ENCODE measurements at places on chromosomes 6 and 20.

DNA sequence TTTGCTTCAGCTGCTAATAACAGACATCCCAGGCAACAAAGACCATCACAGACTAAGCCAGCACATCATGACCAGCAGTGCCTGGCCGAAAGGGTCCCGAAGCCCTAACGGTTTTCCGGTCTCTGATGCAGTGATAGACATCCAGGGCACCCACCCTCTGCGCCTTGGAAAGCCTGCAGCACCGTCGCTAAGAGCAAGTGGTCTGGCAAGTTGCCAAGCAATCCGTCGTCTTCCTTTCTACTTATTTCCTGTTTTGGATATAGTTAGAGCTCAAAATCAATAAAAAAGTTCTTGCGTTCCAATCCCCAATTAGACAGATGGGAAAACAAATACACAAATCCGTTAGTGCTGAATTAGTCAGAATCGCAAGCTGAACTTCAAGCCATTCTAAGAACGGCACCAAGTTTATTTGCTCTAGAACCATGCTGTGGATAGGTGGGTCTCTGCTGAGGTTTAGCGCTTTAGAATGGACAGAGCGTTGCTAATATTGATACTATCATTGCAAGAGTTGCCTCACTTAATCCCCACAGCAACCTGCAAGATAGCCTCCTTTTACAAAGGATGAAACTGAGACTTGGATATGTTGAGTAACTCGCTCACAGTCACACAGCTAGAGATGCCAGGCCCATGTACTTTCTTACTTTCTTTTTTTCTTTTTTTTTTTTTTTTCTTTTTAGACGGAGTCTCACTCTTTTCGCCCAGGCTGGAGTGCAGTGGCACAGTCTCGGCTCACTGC, 163.3 kb upstream of the SNX9 start:
- DNase-seq, result no peak

GRCh38 chr6:120966321-120966720, 368.0 kb downstream of the TBC1D32 start:
- no peak for DNase-seq

DNA sequence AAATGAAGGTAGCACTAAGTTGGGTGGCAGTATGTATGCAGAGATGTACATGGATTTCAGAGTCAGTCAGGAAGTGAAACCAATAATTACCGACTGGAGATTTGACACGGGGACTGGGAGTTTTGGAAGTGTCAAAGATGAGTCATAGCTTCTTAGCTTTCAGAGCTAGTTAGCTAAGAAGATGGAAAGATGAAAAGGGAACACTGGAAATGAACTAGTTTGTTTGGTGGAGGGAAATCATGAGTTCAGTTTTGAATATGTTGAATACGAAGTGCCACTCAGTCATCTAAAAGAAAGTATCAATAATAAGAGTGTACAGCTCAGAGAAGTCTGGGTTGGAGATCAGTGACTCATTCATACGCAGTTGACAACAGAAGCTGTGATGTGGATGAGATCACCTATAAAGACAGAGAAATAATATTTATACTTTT, 7.5 kb downstream of the ESF1 start:
- DNase-seq, result peak; percentile 22

- no peak for DNase-seq
Observed at GRCh38 chr20:51286758-51287157, 255.8 kb downstream of the NFATC2 start.

DNA sequence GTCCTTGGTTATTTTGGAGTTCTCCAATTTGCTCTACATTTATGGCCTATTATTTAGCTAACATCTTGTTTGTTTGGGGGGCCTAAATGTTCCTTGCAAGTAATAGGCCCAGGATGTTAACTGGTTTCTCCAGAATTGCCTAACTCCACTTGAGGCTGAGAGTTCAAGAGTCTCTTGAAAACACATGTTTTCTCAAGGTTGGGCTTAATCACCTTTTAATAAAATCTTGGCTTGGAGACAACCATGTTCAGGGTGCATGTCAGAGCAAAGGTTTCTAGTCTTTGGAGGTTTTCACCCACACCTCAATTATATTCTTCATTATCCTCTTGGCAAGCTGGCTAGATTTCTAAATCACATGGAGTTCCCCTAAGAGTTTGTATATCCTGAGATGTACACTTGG, 54.2 kb downstream of the KLHL31 start:
- DNase-seq, result no peak

- no peak for DNase-seq
Observed at GRCh38 chr6:139904158-139904533, 529.7 kb upstream of the CITED2 start.

- DNase-seq, result peak; percentile 43
Observed at GRCh38 chr6:2763345-2763841, 1.8 kb upstream of the WRNIP1 start.

DNA sequence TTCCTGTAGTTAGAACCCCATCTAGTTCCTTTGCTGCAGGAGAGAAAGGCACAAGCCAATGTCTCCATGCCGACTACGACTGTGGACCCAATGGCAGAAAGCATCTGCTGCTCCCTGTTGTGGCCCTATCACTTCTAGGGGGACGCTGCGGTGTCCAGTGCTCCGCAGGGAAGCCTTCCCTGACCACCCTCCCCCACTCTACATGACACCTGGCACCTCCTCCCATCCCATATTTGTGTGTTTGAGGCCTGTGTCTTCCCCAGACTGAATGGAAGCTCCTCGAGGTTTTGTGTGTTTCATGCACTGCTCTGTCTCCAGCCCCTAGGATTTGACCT, 159.5 kb downstream of the DTNBP1 start:
- DNase-seq, result no peak

GRCh38 chr6:53924277-53924676, 129.5 kb downstream of the LRRC1 start:
- DNase-seq, result no peak

DNA sequence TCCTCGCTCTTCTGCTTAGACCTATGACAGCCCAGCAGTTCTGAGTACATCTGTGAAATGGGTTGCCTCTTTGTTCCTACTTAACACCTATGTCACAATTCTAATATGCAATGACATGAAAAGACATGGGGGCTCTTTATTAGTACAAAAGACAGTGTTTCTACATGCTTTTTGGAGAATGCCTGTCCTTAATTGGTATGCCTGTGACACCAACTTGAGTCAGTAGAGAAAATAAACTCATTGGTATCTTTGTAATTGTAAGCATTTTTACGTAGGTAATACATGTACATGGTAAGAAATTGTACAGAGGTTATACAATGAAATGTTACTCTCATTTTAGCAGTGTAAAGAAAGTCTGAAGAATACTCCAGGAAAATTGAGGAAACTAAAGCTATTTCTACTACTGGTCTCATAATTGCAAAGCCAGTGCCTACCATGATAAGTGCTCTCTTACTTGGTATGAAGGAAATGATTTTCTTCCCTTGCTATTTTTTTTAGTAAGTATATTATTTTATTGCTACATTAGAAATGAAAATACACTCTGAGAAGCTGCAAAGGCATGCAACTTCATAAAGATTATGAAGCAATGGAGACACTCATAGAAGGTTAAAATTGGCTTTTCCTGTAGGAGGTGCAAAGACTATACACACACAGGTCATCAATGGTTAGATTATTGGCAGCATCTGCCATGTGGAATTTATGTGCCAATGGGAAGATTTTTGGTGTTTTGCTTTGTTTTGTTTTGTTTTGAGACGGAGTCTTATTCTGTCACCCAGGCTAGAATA, 4.9 kb upstream of the EEF1A1 start:
- DNase-seq, result no peak

- no peak for DNase-seq
Observed at GRCh38 chr6:164286011-164286410, 871.5 kb downstream of the QKI start.

DNA sequence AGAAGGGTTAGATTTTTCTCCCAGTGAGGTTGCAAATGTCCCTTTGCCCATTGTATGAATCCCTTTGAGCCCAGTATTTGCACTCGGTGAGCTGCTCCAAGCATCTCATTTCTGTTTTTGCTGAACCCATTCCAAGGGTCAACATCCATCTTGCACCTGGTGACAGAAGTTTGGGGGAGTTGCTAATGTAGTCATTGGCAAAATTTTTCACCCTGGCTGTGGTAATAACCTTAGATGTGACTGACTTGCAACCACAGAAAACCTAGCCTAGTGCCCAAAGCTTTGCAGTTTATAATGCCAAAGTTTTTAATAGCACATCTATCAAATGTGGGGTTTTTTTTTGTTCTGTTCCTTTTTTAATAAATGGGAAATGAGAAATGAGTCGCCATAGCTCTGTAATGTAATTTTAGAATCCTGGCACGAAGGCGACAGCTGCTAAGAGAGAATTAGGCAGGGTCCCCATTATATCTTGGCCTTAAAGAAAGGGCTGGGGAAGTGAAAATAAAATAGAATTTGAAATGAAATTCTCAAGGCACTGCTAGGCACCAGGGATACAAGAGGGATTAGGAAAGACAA, 682.8 kb downstream of the KIF16B start:
- no peak for DNase-seq

DNA sequence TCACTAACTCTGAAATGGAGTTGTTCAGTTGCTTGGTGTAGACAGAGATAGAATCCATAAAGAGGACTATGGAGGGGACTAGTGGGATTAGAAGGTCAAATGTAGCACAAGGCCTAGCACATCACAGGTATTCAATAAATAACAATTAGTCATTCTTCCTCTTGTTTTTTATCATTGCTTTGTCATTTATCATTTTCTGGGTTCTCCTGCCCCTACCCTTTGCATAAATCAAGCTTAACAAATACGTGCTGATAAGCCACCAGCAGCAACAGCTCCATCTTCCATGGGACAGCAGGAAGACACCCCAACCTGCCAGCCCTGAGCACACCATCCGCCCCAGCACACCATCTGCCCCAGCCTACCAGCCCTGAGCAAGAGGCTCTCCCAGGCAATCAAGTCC, 23.1 kb downstream of the TRAM2 start:
- DNase-seq, result no peak

GRCh38 chr6:118709859-118710350, 58.5 kb upstream of the CEP85L start:
- DNase-seq, result peak; percentile 24

DNA sequence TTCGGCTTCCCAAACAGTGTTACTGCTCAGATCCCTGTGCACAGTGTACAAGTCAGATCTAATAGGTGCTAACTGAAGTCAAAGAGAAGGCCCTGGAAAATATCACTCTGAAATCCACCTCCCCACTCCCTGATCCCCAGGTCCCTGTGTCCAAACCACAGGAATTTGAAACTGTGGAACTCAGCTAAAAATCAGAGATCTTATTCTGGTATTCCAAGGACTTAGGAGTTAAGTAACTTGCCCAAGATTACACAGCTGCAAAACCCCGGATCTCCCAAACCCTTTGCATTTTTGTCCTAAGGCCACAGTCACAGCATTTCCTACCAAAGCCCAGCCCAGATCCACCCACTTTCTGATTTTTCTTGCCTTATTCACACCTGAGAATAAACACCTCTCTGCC, 32.3 kb upstream of the SLC23A2 start:
- no peak for DNase-seq

DNA sequence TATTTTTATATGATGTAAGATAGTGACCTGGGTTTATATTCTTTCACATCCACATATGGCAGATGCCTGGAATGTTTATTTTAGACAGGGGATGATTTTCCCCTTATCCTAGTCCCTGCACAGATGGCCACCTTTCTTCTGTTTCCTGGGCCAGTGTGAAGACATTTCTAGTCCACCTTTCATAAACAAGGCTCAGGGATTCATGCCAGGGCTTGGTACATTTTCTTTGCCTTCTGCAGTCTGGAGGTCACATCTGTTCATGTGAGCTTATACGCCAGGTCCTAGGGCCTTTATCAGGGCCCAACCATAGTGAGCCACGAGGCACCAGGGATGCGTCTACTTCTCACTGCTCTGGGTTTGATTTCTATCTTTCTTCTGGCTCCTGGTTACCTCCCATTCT, 38.0 kb upstream of the ERVFRD-1 start:
- no peak for DNase-seq

GRCh38 chr20:58174708-58175280, 53.7 kb downstream of the ANKRD60 start:
- DNase-seq, result no peak

GRCh38 chr20:37853823-37854375, 49.0 kb upstream of the VSTM2L start:
- DNase-seq, result no peak

- DNase-seq, result no peak
Observed at GRCh38 chr6:361411-362132, 30.0 kb upstream of the IRF4 start.

- DNase-seq, result no peak
Observed at GRCh38 chr20:38115205-38115604, 49.9 kb downstream of the TGM2 start.

DNA sequence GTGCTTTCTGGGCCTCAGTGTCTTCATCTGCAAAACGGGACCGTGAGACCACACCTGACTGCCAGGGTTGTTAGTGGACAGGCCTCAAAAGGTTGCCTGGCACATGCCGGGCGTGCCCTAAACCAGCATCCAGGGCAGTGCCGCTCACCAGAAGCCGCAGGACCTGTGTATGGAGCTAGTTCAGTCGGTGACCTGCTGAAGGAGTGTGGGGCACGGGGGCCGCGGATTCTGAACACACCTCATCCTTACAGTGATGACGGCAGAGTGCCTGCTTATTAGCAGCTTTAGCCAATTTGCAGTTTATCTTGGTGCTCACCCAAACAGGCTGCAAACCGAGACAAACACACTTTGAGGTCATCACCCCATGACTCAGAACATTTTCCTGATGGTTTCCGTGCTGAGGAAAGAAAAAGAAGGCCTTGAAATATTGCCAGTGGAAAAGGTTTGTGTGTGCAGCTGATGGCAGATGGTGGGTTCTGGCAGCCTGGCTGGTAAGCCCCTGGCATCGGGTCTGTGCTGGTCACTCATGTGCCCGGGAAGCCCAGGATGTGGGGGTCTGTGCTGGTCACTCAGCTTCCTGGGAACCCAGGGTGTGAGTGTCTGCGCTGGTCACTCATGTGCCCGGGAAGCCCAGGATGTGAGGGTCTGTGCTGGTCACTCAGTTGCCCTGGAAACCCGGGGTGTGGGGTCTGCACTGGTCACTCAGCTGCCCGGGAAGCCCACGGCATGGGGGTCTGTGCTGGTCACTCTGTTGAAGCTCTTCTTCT, 153.8 kb downstream of the ERMARD start:
- DNase-seq, result no peak

- no peak for DNase-seq
Observed at GRCh38 chr6:163599136-163599535, 184.6 kb downstream of the QKI start.

GRCh38 chr6:81456416-81456815, 296.1 kb downstream of the TENT5A start:
- no peak for DNase-seq

DNA sequence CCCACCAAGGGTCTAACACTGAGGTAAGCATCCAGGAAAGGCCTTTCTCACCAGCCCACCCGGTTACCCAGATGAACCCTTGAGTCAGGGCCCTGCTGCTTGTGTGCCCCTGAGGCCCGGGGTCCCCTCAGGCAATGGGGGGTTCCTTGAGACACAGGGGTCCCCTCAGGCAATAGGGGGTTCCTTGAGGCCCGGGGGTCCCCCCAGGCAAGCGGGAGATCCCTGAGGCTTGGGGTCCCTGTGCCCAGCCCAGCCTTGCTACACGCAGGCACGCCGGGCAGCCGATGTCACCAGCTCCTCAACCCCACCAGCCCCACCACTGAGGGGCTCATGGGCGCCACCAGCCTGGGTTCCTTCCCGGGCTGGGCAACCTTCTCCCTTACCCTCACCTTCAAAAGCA, 247.2 kb downstream of the TTLL2 start:
- DNase-seq, result no peak
